Stimulated activated CD8-positive, alpha-beta memory T cell treated with anti-CD3 and anti-CD28 coated beads, Interleukin-15, amount 100 ng/mL, for 48 hours (primary cell): ENCODE measurements at places on chromosomes 11 and 22.

GRCh38 chr11:73413256-73413655 lies 37.1 kb downstream of the RELT start:
- no peak for DNase-seq

- peak; percentile 35 for DNase-seq
Observed at GRCh38 chr11:124740277-124740882, 638 bp downstream of the NRGN start.

GRCh38 chr11:125418396-125418795 lies 77.7 kb downstream of the FEZ1 start:
- no peak for DNase-seq

DNA sequence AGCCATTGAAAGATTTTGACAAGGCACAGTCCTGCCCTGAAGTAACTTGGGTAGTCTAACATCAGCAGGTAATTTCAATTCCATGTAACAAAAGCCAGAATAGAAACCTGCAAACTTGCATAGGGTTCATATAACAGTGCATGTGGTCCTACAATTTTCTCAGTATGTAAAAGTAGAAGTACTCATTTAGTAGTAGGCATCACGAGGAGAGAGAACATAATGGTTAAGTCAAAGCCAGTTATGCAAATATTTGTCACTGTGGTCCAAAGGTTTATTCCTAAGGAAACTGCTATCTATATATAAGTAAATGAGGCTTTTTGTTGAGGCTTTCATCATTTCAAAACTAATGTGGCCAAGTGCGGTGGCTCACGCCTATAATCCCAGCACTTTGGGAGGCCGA lies 10.1 kb downstream of the ATP5MG start:
- no peak for DNase-seq

- no peak for DNase-seq
Observed at GRCh38 chr11:59247531-59248227, 35.0 kb upstream of the MPEG1 start.

GRCh38 chr22:22816766-22817410 lies 70.7 kb upstream of the IGLL5 start:
- DNase-seq: no peak

DNA sequence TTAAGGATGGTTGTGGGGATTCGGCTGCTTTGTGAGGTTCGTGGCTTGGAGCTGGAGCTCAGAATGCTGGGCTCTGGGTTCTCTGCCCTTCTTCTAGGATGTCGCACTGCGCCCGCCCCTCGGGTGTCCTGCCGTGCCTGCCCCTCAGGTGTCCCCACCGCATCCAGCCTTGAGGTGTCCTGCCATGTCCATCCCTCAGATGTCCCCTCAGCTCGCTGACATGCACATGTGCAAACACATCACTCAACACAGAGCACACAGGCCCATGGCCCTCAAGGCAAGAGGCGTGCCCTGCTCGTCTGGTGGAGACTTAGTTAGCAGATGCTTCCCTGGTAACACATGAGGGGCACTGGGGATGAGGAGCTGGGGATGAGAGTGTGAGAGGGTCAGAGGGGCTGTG lies 359.3 kb downstream of the TBC1D22A start:
- DNase-seq: no peak

GRCh38 chr22:37314315-37315074 lies 32.2 kb downstream of the CYTH4 start:
- DNase-seq: peak; percentile 38

DNA sequence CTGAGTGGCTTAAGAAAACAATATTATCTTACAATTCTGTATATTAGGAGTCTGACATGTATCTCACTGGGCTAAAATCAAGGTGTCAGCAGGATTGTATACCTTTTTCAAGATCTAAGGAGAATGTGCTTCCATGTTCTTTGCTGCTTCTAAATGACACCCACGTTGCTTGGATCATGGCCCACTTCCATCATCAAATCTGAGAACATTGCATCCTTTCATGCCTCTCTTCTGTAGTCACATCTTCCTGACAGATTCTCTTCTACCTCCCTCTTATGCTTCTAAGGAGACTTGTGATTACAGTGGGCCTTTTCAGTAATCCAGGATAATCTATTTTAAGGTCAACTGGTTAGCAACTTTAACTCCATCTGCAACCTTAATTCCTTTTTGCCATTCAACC lies 499.4 kb downstream of the FAM181B start:
- no peak for DNase-seq

DNA sequence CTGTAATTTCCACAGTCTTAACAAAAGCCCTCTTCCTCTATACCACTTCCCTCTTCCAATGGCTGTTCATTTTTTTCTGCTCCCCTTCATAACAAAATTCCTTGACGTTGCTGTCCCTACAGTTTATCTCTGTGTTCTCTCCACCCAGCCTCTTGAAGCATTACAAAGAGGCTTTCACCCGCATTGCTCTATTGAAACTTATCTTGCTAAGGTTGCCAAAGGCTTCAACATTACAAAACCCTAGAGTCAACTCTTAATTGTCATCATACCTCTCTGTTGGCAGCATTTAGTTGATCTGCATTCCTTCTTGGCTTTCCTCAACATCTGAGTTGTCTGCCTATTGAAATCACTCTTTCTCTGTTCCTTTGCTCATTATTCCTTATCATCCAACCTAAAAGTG lies 1055.7 kb downstream of the JRKL start:
- DNase-seq: no peak

DNA sequence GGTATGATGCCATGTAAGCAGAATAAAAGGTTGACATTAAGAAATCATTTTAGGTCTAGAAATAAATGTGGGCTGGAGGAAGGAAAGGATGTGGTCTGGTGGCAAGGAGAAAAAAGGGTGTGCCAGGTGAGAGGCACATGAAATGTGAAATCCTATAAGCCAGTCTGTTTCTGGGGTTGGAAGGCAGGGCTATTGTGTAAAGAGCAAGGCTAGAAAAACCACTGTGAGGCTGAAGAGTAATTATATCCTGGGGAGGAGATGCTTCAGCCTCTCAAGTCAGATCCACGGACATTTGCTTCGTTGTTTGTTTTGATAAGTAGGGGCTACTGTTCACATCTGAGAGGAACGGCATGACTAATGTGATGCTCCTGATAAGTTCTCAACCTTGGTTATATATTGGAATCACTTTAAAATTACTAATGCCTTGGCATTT lies 77.5 kb upstream of the CTSC start:
- DNase-seq: no peak

DNA sequence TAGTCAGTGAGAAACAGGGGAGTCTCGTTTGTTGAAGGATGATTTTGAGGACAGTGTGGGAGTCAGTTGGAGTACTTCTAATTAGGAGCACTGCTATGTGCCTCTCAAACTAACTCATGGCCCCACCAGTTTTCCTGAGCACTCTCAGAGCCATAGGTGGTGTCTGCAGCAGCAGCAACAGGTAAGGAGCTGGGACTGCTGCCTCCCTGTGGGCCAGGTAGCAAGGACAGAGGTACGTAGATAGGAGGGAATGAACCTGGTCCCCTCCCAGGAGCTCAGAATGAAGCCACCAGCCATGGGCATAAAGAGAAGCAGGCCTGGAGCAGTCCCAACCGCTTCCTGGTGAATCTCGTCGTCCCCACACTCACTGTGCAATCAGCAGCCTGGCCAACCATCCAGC lies 183.4 kb downstream of the BUD13 start:
- no peak for DNase-seq

DNA sequence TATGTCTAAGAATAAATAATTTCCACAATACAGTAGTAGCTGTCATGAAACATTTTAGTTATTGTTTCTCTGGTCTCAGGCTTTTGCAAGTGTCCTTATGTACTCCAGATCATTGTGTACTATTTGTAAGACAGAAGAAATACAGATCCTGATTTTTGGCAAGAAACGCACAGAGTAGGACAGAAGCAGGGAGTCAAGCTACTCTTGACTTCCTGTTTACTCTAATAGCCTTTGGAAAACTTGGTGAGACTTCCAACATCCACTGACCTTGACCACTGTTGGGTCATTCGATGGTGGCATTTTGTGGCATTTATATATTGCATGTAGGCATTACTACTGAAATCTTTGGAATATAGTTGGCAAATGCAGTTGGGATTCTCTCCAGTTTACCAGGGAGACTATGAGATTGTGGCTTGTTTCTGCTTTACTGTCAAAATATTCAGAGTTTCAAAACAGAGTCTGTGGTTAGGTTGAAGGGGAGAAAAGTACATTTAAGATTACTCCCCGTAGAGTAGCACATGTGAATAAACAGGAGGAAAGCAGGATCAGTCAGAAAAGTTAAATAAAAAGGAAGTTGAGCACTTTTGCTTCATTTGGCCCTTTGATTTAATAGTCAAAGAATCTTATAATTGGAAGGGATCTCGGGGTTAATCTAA lies 726.1 kb upstream of the CCDC90B start:
- DNase-seq: no peak

GRCh38 chr11:126444072-126444471 lies 88.6 kb downstream of the ST3GAL4 start:
- DNase-seq: no peak

- DNase-seq: no peak
Observed at GRCh38 chr11:85132851-85133585, 494.1 kb downstream of the DLG2 start.

DNA sequence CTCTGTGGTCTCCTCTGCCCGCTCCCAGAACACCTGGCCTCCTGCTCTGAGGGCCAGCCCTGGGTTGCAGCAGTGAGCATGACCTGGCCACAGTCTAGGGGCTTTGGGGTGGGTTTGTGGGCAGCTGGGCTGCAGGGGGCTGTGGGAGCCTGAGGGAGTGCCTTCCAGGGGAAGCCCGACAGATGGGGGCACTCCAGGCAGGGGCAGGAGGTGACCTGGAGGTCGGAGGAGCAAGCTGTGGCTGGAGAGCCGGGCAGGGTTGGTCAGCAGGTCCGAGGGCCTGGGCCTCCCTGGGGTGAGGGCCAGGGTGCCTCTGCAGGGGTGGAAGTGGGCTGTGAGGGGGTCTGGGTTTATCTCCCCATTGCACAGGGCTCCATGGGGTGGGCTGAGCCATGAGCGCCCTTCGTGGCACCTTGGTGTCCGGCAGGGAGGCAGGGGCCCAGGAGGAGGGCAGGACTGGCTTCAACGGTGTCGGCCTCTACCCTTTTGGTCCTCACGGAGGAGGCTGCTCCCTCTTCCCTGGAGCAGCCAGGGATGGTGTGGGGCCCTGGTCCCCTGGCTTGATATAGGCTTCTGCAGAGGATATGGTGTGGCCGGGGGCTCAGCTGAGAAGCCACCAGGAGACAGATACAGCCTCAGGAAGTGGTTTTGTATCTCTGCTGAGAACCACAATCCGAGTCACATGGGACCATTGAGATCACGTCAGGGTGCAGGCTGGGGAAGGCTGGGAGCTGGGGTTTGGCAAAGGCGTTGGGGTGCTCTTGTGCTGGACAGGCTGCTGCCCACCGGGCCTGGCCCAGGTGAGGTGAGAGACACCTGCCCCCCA lies 22.3 kb downstream of the KCNQ1 start:
- DNase-seq: peak; percentile 25

- no peak for DNase-seq
Observed at GRCh38 chr22:37640591-37641560, 1.4 kb downstream of the SH3BP1 start.
